ENCODE measurements at places on chromosomes 4 and X.

- DNase-seq: no peak
Measured at GRCh38 chr4:80374180-80374579, 38.6 kb downstream of the CFAP299 start.

- no peak for DNase-seq
Measured at GRCh38 chr4:155672342-155672741, 5.7 kb downstream of the GUCY1A1 start.

GRCh38 chr4:59380841-59381366 is 1819.2 kb upstream of the ADGRL3 start:
- no peak for DNase-seq

- DNase-seq: no peak
Measured at GRCh38 chrX:3541336-3541735, 172.1 kb downstream of the PRKX start.

GRCh38 chr4:76489686-76490161 is 54.7 kb downstream of the SHROOM3 start:
- DNase-seq: no peak

DNA sequence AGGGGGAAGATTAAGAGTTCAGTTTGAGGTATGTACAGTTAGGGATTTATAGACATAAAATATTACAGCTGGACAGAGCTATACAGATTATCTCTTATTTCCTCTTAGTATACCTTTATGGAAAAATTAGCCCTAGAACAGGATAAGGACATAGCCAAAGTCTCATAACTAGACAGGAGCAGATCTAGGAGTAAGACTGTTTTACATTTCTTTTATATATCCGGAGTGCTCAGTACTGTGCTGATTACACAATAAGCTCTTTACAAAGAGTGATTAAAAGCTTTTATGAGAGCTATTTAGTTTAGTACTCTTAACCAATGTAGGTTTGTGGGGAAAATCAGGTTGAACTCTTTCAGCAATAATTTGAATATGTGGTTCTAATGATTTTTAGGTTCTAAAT is 105.8 kb downstream of the TBX22 start:
- no peak for DNase-seq

- DNase-seq: no peak
Measured at GRCh38 chrX:63402106-63402505, 51.0 kb upstream of the SPIN4 start.

GRCh38 chr4:6900181-6900812 is 9.3 kb upstream of the TBC1D14 start:
- no peak for DNase-seq

- DNase-seq: no peak
Measured at GRCh38 chrX:20906571-20906970, 467.6 kb upstream of the CNKSR2 start.

GRCh38 chr4:3871181-3871852 is 105.1 kb downstream of the ADRA2C start:
- DNase-seq: peak; percentile 15

- no peak for DNase-seq
Measured at GRCh38 chr4:181949704-181950312, 293.4 kb upstream of the TENM3 start.

DNA sequence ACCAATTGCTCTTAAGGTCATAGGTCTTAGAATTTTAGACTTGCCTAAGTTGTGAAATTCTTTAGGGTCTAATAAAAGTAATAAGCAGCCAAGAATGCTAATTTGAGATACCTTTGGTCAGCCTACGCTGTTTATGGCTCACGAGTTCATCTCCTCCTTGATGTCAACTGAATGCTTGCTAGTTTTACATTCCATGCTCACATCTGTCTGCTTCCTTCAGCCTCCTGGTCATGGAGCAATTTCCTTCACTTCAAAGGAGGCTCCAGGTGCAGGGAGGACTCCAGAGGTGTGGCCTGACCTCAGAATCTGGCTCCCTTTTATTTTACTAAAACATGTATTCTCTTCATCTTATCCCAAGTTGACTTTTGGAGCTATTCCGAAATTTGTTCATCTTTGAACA is 23.3 kb upstream of the LNX1 start:
- DNase-seq: no peak

DNA sequence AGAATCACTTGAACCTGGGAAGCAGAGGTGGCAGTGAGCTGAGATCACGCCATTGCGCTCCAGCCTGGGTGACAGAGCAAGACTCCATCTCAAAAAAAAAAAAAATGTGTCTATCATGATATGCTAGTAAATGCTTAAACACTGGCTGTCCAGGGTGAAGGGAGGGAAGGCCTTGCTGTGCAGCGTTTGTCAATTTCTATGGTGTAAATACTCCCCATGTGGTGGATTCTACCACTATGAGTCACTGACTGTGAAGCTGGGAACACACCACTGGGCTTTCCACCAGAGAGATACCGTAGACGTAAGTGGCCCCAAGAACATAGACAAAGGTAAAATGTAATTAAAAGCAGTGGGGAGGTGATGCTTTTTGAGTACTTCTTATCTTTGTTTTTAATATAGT is 51.3 kb upstream of the LEF1 start:
- DNase-seq: no peak

DNA sequence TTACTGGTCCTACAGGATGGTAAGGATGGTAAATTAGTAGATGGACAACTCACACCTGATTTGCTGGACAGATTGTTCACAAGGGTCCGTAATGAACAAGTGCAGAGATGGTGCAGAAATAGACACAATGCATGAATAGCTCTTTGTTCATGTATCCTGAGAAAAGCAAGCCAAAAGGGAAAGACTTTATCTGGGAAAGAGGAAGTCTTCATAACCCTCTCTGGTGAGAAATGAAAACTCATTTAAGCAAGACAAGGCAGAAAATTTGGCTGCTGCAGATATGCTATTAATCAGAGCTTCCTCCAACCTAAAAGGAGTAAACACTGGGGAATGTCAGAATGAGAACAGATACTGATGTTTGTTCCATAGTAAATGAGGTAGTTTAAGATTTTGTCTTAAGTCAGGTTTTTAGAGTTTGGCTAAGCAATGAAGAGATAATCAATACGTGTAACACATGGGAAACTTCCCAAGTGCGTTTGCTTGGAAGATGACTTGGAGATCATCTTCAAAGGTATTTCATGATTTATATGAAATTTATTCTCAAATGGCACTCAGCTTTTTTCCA is 152.4 kb upstream of the BMPR1B start:
- DNase-seq: no peak

DNA sequence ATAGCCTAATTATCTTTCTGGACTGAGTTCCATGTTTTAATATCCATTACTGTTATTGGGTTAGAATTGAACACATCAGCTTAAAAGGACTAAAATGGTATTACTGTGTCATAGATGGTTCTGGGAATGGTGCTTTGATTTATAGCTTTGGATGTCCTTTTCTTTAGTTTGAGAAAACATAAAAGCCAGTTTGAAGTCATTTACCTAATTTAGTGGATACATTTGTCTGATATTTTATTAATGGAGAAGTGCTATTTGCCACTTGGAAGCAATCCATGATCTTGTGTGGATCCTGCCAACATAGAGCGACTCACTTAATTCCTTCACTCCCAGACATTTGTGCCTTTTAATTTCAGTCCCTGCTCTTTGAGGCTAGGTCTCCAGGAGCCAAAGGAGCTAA is 212.4 kb upstream of the PACRGL start:
- DNase-seq: no peak

GRCh38 chr4:2832309-2832980 is 11.2 kb upstream of the ADD1 start:
- DNase-seq: no peak

GRCh38 chrX:94662689-94663088 is 988.7 kb downstream of the FAM133A start:
- DNase-seq: no peak

DNA sequence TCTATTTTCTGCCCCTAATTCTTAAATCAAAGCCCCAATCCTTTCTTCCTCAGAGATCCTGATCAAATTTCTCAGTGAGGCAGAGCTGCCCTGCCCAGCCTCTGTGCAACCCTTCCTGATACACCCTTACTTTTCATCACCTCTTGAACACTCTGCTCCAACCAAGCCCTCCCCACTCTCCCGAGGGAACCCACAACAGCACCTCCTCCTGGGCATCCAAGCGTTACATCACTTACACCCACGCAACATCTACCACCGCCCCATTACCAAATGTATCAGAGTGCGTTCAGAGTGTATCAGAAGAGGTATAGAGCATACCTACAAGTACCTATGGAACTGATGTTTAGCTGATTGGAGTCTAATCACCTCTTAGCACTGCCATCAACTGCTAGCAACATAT is 186.5 kb downstream of the RAP1GDS1 start:
- no peak for DNase-seq

- DNase-seq: no peak
Measured at GRCh38 chr4:62232814-62233213, 1032.7 kb downstream of the ADGRL3 start.

GRCh38 chr4:31783311-31783710 is 1063.1 kb downstream of the PCDH7 start:
- DNase-seq: no peak

DNA sequence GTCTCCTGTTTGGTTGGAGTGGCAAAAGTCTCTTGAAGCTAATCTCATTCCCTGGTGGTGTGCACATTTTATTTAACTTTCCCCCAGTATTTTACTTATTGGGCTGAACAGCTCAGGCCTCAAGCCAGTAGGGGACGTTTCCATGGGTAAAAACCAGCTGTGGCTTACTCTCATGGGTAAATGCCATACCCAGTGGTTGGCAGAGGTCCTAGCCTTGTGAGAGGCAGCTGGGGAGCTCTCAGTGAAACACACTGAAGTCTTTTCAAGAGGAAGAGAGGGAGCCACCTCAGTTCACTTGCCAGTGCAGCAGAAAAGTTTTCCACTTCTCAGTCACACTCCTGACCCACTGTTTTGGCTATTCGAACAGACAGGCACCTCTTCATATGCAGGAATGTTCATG is 1964.2 kb downstream of the ARAP2 start:
- no peak for DNase-seq

DNA sequence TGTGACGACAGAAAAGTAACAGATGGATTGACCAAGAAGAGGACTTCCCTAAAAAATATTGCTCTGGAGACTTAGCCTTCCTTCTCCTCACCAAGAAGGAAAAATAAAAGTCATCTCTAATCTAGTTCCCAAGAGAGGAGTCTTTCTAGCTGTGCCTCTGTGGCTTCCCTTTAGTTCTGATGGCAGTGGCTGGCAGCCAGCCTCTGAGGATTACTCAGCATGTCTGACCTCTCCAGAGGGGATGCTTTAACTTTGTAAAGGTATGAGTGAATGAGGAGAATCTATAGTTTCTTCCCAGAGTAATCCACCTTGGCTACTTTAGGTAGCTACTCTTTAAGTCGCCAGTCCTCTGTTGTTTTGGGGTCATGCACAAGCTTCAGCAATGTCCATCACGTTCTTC is 163.9 kb upstream of the KIT start:
- no peak for DNase-seq

- DNase-seq: no peak
Measured at GRCh38 chrX:131763674-131764073, 219.8 kb downstream of the OR13H1 start.

- peak; percentile 92 for DNase-seq
Measured at GRCh38 chr4:8269535-8270417, at the start of gene HTRA3. Gene HTRA3 (plus strand): TSS chr4:8269754. CDS start chr4:8269969, 215 bp downstream.

DNA sequence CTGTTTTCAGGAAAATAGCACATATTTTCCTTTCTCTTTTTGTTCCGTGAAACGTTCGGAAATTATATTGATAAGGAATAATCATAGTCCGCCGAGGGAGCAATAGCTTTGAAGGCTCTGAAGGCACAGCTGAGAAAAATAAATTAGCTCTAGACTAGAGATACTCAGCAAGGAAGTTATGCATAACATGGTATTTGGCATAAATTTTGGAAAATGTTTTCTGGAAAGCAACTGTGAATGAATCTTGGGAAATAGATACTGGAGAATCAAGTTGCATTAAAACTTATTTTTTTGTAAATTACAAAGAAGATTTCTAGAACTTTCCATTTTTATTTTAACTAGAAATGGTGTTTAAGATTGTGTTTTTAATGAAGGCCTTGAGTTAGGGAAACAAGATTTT is 92.4 kb downstream of the HPRT1 start:
- no peak for DNase-seq

GRCh38 chrX:72475952-72476668 is 96.5 kb downstream of the HDAC8 start:
- DNase-seq: no peak

GRCh38 chrX:38220415-38221390 is at the start of gene SRPX:
Gene SRPX (minus strand): TSS chrX:38220871. CDS start chrX:38220792, 79 bp downstream.
- no peak for DNase-seq

GRCh38 chrX:123184866-123185276 is 793 bp downstream of the GRIA3 start:
- peak; percentile 29 for DNase-seq

- no peak for DNase-seq
Measured at GRCh38 chr4:139253713-139254112, 26.3 kb downstream of the MGARP start.

GRCh38 chr4:74408639-74409038 is 36.3 kb upstream of the AREG start:
- no peak for DNase-seq

DNA sequence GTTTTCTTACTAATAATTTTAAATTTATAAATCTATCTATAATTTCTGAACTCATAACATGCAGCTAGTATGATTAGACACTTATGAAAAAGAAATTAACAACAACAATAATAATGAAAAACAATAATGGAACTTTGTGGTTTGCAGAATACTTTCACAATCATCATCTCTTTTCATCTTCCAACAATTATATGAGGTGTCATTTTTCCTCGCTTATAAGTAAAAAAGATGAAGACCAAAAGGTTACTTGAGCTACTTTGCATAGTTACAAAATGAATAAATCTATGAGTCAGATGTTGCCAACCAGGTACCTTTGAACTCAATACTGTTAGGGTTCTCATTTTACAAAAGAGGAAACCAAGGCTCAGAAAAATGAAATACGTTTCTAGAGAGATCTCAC is 98.5 kb upstream of the ELOVL6 start:
- DNase-seq: no peak

DNA sequence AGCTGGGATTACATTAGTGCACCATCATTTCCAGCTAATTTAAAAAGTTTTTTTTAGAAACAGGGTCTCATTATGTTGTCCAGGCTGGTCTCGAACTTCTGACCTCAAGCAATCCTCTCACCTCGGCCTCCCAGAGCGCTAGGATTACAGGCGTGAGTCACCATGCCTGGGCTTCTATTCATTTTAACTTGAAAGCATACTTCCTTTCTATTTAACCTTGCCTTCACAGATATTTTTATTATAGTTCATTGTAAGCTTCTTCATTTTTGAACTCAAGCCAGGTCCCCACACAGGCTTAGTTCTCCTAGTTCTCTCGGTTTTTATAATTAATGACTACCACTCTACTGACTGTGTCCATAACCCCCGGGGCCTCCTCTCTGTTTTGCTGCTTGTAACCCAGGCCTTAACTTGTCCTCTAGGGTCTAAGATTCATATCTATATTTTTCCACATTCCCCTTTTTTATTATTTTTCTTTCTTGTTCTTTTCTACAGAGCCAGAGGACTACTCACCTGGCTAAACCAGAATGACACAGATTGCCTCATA is 50.7 kb downstream of the SNX12 start:
- DNase-seq: no peak

GRCh38 chr4:103410386-103410785 is 212.2 kb upstream of the CENPE start:
- no peak for DNase-seq

- no peak for DNase-seq
Measured at GRCh38 chr4:143109376-143109775, 75.3 kb upstream of the USP38 start.

All from upper lobe of left lung (tissue), 6 donors.